ENCODE measurements at places on chromosomes 7 and 10.

DNA sequence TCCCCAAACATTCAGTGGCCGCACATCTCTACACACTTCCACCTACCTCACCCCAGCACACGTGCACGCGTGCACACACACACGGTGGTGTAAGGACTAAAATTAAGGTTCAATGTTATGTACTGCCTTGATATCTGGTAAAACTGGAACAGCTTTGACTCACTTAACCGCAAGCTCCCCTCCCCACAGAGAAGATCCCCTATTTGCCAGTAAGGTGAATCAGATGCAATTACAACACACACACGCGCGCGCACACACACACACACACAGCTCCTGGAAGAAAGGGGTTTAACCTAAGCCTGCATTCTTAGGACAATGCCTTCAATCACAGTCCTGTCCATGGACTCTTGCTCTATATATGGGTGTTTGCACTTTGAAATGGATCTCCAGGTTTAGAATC is 25.5 kb upstream of the VPS41 start:
- no peak for DNase-seq

- no peak for DNase-seq
These were observed 114.4 kb downstream of the NT5C2 start for GRCh38 chr10:103078676-103079075.

GRCh38 chr10:132309471-132309865 is 1.7 kb upstream of the STK32C start:
- peak; percentile 52 for DNase-seq

DNA sequence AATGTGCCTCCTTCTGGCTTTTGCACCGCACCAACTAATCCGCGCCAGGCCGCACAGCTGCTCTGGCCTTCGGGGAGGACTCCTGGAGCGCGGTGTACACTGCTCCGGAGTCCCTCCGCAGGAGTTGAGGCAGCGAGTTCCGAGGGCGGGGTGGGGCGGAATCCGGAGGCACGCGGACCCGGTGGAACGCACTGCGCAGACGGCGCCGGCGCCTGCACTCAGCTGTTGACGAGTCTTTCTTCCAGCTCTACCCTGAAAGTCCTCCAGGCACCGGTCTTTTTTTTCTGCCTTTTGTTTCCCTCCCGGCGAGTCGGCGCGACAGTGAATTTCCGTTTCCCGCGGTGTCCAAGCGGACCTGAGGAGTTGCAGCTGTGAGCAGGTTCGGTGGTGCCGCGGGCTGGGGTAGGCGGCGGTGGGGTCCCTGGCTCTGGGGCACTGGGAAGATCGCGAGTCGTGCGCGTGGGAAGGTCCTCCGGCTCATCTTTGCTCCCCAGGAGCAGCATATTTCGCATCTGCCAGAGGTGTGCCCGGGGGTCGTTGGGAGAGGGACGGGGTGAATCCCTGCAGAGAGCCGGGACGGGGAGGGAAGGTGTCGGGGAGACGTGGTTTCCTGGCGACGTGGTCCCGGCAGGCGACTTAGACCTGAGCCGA is 44.1 kb downstream of the SFTPD start:
- DNase-seq, result peak; percentile 90

- peak; percentile 79 for DNase-seq
These were observed 25.9 kb upstream of the TTYH3 start for GRCh38 chr7:2605608-2606538.

DNA sequence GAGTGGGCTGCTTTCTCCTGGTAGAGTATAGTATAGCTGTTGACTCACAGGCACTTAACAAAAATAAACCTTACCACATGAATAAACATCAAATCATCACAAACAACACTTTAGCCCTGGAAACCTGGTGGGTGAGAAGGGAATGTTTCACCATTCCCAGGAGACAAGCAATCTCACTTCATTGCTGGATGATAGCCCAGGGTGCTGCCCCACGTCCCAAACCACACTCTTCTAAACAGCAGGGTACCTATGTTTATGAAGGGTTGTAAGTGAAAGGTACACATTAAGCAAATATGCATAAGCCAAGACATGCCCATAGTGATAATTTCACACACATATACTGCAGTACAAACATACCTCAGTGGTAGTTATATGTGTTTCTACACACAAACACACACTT is 276.2 kb downstream of the FGFR2 start:
- DNase-seq, result no peak

DNA sequence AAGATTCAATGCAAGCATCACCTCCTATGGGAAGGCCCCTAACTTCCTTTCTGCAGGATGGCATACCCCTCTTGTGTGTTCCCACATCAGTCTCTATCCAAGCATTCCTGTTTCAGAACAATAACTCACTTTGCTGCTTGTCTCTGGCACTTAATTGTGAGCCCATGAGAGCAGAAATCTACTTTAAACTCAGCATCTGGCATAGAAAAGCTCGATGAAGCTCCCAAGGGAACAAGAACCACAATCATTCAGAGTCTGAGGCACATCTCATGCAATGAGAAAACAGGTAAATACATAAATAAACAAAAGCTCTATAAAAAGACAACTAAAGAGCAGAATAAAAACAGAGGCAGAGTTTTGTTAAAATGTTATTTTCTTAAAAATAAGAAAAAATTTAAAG is 66.2 kb downstream of the VPS41 start:
- no peak for DNase-seq

DNA sequence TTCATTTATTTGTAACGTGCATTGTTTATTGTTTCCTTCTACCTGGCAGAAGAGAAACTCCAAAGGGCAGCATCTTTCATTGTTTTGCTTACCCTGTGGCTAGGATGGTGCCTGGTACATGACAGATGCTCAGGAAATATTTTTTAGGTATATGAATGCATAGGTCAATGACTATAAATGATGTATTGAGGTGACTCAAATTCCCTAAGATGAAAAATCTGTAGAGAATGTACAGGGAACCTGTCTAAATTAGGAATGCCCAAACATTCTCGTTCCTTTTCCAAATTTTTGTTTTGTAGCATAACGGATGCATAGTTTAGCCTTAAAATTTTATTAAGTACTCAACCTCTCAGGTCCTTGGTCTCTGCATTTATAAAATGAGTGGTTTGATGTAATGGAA is 71.6 kb downstream of the NRP1 start:
- DNase-seq, result no peak

- DNase-seq, result no peak
These were observed 186.8 kb downstream of the CELF2 start for GRCh38 chr10:11204351-11204942.

GRCh38 chr7:90387470-90388240 is 15.6 kb upstream of the CLDN12 start:
- DNase-seq, result no peak

DNA sequence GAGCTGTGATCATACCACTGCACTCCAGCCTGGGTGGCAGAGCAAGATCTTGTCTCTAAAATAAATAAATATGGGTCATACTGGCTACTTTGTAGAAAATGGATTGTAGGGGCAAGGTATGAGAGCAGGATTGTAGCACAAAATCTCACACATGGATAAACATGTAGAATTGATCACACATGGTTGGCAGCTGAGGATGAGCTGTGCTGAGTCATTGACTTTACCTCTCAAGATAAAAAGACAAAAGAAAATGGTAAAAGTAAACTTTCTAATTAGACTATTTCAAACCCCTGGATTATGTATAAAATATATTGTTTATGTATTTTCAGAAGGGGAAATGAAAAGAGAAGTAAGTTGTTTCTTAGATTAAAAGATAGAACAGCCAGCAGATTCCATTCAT is 69.3 kb downstream of the APBB1IP start:
- DNase-seq, result no peak

DNA sequence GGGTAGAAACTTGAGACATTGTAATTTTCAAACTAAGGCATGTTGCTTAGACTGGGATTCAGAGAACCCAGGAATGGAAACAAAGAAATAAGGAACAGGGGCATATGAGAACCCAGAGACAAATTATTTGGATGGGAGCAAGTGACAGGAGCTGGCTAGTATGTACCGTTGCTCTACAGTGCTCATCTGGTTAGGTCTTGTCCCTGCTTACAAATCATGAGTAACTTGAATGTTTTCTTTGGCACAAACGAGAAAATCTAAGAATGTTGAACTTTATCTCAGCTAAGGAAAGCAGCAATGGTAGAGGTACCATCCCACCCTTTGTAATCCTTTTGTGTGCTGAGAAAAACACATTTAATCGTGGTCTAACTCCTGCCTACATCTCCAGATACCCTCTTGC is 116.0 kb upstream of the IMMP2L start:
- DNase-seq, result no peak

- no peak for DNase-seq
These were observed 42.1 kb upstream of the PCBD1 start for GRCh38 chr10:70930263-70931000.

- peak; percentile 89 for DNase-seq
These were observed 13.7 kb upstream of the WAPL start for GRCh38 chr10:86535132-86535882.

GRCh38 chr7:69722843-69723242 is 124.6 kb downstream of the AUTS2 start:
- no peak for DNase-seq

- DNase-seq, result no peak
These were observed 309.8 kb downstream of the AHR start for GRCh38 chr7:17608114-17608833.

DNA sequence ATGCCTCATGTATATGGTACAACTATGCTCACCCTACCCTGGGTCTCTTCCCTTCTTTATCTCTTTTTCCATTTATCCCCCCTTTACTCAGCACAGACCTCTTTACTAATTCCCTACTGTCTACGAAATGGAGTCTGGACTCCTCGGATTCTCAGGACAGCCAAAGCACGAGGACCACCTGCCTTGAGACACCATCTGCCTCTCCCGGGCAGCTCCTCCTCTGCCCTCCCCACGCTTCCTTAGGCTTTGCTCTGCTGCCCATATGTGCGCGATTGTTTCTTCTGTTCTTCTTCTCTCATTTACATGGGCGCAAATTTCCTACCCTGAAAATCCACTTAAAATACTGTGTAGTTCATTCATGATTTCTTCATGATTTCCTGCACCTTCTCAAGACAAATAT is 62.7 kb upstream of the STK17A start:
- no peak for DNase-seq

DNA sequence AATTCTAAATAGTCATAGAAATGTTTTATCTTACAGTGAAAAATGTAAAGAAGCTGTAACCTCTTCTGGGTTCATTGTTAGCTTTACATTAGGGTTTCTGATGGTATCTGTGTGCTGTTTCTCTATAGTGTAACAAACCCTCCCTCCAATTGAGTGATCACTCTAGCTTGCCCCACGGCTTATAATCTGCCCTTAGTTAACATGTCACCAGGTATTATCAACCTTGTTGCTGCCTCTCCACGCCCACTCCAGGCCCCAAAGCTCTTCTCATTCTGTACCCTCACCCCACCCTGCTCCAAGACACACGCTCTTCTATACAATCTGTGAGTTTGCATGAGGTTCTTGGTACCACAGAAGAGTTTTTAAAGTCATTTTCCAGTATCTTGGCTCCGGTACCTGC is 139.4 kb downstream of the ARID5B start:
- no peak for DNase-seq

- no peak for DNase-seq
These were observed 20.8 kb downstream of the RALA start for GRCh38 chr7:39644170-39644569.

GRCh38 chr10:71740069-71740653 is 20.6 kb upstream of the C10orf105 start:
- DNase-seq, result peak; percentile 87

- DNase-seq, result no peak
These were observed 272.3 kb downstream of the CNTNAP2 start for GRCh38 chr7:146388928-146389327.

DNA sequence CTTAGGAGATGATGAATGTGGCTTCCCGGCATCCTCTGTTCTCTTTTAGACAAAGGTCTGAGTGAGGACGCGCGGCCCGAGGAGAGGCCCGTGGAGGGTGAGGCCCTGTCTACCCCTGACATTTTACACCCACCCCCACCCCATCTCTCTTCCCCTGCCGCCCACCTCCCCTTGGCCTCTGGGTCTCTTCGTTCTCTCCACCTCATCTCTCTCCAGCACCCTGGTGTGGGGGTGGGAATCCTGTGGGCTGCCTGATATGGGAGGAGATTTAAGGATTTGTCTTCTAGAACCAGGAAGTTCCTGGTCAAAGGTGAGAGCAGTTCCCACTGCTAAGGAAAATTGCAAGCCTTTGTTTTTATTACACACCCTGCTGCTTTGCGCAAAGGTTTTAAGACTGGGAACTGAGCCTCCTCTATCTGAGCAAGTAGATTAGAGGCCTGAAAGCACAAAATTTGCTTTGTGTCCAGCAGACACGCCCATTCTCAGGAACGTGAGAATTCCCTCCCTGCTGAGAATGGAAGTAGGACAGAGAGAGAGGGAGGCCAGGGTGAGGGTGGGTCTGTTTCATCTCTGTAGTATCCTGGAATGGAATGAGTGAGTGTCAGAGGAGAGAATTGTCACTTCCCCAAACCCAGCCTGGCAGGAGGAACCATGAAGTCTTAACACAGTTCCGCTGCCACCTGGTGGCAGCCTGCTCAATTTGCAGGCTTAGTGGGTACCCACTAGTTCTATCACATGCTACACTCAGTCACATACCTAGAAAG is 91.2 kb downstream of the GTF2IRD1 start:
- no peak for DNase-seq

- DNase-seq, result no peak
These were observed 96.5 kb downstream of the CACNB2 start for GRCh38 chr10:18236756-18237155.

GRCh38 chr7:102318482-102318971 is 31.9 kb downstream of the SH2B2 start:
- peak; percentile 72 for DNase-seq

- DNase-seq, result peak; percentile 92
These were observed 20.0 kb downstream of the SH3PXD2A start for GRCh38 chr10:103835096-103836050.

GRCh38 chr10:103640436-103641181 is 147.1 kb downstream of the NEURL1 start:
- no peak for DNase-seq

DNA sequence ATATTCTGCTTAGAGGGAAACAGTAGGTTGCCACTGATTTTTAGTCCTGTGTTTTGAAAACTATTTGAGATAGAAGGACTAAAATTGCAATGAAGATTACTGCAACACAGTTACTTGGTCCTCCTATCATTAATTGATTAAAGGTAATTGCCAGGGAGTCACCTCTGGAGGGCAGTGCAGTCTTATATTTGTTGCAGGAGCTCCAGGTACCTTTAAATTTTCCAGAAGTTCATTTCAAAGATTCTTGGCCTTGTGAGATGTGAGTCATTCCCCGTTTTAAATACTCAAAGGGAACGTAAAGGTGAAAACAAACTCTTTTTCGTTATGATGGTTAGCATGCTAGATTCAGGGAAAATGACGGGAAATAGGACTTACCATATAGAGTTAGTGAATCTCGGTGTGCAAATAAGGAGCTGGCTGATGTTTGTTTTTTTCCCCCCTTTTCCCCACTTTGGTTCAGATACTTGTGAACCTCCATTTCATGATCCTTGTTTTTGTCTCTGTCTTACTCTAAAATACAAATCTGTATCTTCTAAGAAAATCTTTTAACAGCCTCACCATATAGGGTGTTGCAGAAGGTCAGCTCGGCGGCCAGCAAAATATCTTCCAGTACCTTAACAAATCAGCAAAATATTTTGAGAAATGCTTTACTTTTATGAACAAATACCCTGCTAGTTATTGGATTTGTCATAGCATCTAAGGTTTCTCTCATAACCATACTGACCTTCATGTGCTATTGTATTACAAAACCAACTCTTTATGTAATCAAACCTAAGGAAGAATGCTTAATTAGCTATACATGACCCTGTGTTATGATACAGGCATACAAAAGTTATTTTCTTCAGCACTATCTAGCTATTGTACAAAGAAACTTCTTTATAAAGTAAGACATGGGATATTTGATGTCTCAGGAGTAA is 143.0 kb upstream of the HDAC9 start:
- DNase-seq, result no peak

- peak; percentile 58 for DNase-seq
These were observed 12.3 kb downstream of the ELN start for GRCh38 chr7:74040101-74040790.
